ENCODE measurements at places on chromosomes 12 and 14. TPM values are rescaled to one million over a fixed set of nuclear protein-coding genes. Genes with fewer than 3 reads are reported as not detected.

- no peak overlapping the region for H3K27ac ChIP-seq
- no peaks in the 10 kb centered on the region for H3K27me3 ChIP-seq
- H3K36me3 ChIP-seq = no peaks in the 10 kb centered on the region
- H3K4me1 ChIP-seq = peaks cover 9% of the 10 kb centered on the region
- H3K4me3 ChIP-seq = no peak overlapping the region
Measured at GRCh38 chr14:91394105-91395081, 23.2 kb downstream of the CCDC88C start.

DNA sequence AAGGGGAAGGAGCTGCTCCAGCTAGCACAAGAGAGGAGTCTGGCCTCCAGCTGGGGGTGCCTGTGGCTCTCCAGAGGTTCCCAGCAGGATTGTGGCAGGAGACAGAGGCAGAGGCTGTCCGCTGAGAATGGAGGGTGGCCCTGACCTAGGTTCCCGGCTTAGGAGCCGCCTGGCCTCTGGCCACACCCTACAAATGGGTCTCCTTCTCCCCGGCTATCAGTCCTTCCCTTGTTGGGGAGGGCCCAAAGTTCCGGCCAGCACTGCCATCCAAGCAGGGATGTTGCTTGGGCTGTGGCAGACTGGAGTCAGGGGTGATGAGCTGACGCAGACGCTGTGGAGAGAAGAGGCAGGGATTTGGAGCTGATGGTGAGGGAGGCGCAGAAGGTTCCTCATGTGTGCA is 23.1 kb downstream of the SLC6A12 start:
- no peaks in the 10 kb centered on the region for H3K36me3 ChIP-seq
- H3K4me3 ChIP-seq = no peak overlapping the region
- DNase-seq = no peak
- no peaks in the 10 kb centered on the region for H3K27me3 ChIP-seq

Gene LRFN5
- not detected for total RNA-seq

Gene FITM1
- total RNA-seq = not detected

DNA sequence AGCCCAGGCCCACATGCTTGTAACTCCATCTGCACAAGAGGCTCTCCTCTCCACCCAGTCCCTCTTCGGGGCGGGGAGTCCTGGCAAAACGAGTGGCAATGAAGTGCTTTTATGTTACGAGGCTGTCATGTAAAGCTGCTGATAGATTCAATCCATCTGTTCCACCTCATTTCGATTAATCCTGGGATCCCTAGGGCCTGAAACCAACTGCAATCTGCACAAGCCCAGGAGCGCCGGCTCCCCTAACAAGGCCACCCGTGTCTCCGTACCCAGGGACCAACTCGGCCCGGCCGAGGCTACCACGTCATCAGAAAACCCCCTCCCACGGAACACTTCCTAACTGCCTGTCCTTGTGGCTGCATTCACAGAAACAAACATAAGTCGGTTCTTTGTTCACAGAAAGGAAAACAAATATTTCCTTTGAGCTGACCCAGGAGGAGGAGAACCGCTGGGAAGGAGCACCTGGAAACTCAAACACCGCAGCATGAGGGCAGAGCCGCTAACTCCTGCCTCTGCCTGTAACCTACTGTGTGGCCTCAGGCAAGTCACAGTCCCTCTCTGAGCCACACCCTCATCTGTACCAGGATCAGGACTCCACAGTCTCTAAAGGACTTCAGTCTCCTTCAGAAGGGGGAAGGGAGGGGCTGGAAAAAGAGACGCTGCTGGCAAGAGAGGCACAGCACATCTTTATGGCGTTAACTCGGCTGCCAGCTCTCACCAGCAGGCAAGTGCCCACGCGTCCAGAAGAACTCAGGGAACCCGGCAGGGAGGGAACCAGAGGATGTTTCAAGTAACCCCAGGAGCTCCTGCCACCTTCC is 47.8 kb downstream of the CCDC88C start:
- H3K27me3 ChIP-seq = no peaks in the 10 kb centered on the region
- H3K36me3 ChIP-seq = no peaks in the 10 kb centered on the region
- H3K4me1 ChIP-seq = peaks cover 42% of the 10 kb centered on the region
- H3K4me3 ChIP-seq = no peak overlapping the region
- H3K27ac ChIP-seq = peak overlapping the region; percentile 4

Gene MNAT1
- total RNA-seq = 58.0 TPM

DNA sequence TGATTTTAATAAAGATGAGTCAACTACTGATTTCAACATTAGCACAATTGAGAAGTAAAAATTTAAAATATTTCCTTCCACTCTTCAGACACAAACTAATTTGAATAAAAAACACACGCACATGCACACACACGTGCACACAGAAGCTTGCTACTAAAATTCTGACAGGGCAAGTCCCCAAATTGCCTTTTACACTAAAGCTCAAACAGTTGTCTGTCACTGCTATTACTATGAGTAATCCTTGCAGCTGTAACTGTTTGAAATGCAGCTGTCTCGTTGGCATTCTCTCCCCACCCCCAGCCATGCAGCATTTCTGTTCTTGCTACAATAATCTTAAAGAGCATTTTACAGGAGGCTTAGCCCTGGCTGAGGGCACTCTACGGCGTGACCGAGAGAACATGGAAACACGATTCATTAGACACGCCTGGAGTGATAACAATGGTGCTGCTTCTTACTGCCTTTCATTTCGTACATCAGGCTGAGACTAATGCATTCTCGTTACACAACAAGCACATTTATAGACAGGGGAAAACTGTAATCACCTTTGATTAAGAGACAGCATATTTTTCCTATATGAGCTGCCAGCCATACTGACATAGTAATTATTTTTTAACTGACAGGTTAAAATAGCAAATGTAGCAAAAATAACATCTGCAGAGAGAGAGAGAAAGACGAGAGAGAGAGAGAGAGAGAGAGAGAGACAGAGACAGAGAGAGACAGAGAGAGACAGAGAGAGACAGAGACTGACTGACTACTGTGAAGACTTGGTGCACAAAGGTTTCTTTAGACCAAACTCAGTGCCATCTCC is 153.8 kb downstream of the MED13L start:
- no peak overlapping the region for H3K4me3 ChIP-seq
- H3K27ac ChIP-seq = peak overlapping the region; percentile 16

Gene PUS1
- total RNA-seq = 47.9 TPM

Gene TNFAIP2
- total RNA-seq = 37.5 TPM

Gene DACT1
- 0.37 TPM for total RNA-seq

- H3K36me3 ChIP-seq = no peaks in the 10 kb centered on the region
- no peaks in the 10 kb centered on the region for H3K27me3 ChIP-seq
- H3K27ac ChIP-seq = no peak overlapping the region
- H3K4me3 ChIP-seq = no peak overlapping the region
- no peak for DNase-seq
- H3K4me1 ChIP-seq = no peaks in the 10 kb centered on the region
Measured at GRCh38 chr14:65320661-65321308, 91.7 kb upstream of the FUT8 start.

DNA sequence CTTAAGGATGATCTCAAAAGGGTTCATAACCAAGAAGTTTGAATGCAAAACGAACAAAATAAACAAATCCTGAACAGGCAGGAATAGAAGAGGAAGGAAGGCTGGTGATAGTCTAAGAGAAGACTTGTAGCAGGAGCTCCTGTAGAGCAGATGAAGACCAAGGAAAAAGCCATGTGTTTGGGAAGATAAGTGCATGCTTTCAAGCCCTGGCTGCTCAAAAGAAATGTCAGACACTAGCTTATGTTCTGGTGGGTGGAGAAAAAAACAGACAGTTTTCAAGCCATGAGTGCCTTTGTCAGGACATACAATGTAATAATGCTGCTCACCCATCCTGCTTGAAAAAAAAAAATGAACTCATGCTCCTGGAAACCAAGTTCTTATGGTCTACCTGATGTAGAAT is 27.4 kb downstream of the TAOK3 start:
- no peak overlapping the region for H3K27ac ChIP-seq
- no peaks in the 10 kb centered on the region for H3K4me1 ChIP-seq
- H3K27me3 ChIP-seq = no peaks in the 10 kb centered on the region
- no peak for DNase-seq
- no peak overlapping the region for H3K4me3 ChIP-seq

GRCh38 chr14:60116181-60116580 is 24.5 kb downstream of the PCNX4 start:
- no peak overlapping the region for H3K27ac ChIP-seq
- no peak overlapping the region for H3K4me3 ChIP-seq
- DNase-seq = no peak
- H3K36me3 ChIP-seq = peaks cover 14% of the 10 kb centered on the region
- H3K4me1 ChIP-seq = no peaks in the 10 kb centered on the region
